ENCODE measurements at places on chromosomes 6 and 20. TPM values are rescaled to one million over a fixed set of nuclear protein-coding genes. Genes with fewer than 3 reads are reported as not detected.

- DNase-seq = no peak
These were observed 110.8 kb downstream of the ERMARD start for GRCh38 chr6:169862043-169862891.

GRCh38 chr6:90253631-90254030, 43.0 kb downstream of the BACH2 start:
- no peak for DNase-seq

Gene TRAPPC3L
- total RNA-seq = not detected

DNA sequence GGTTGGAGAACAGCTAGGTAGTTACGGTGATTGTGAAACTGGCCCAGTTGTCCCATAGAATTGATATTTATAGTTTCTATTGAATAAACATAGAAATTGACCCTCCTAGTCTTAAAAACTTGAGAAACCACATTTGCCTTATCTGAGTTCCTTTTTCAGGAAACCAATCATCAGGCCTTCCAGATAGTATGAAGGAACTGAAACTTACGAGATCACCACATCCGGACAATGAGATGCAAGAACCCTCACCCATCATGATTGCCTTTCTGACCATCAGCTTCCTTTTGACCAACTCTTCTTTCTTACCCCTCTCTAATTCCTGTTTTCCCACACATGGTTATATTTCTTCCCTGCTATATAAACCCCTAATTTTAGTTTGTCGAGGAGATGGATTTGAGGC, 21.8 kb downstream of the SLC35F1 start:
- no peak for DNase-seq

- no peak for DNase-seq
These were observed 69.1 kb downstream of the RNF217 start for GRCh38 chr6:125031385-125031784.

GRCh38 chr6:139905404-139906052, 531.1 kb upstream of the CITED2 start:
- no peak for DNase-seq

Gene PACSIN1
- total RNA-seq = 4.3 TPM

DNA sequence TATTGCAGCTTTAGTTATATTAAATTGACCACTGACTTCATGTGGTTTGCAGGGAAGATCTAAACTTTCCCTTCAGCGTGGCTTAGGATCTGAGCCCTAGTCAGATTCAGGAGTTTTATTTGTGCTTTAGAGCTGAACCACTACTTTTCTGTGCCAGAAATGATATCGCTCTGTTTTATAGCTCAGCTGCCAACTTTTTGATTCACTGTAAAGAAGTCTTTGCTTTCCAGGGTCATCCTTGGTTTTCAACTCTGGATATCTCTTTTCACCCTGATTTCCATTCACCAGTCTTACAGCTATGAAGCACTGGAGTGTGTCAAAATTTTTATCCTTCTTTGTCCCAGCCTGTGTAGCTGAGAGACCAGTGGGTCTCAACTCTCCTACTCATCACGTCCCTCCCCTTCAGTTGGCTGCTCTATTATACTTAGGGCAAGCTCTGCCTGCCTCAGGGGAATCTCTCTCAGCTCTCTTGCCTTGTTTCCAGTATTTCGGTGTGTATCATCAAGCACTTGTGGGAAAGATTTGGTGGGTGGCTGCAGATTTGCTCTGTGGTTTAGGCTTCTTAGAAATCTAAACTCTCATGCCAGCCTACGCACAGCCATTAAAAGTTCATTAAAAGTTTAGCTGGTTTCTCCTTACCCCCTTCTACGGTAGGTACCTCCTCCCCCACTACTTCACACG, 425.5 kb downstream of the TENT5A start:
- no peak for DNase-seq

Gene CDSN
- total RNA-seq = not detected

GRCh38 chr20:23267909-23268308, 82.7 kb upstream of the NXT1 start:
- DNase-seq = no peak

- DNase-seq = no peak
These were observed 7.9 kb downstream of the GNL1 start for GRCh38 chr6:30548375-30548774.

DNA sequence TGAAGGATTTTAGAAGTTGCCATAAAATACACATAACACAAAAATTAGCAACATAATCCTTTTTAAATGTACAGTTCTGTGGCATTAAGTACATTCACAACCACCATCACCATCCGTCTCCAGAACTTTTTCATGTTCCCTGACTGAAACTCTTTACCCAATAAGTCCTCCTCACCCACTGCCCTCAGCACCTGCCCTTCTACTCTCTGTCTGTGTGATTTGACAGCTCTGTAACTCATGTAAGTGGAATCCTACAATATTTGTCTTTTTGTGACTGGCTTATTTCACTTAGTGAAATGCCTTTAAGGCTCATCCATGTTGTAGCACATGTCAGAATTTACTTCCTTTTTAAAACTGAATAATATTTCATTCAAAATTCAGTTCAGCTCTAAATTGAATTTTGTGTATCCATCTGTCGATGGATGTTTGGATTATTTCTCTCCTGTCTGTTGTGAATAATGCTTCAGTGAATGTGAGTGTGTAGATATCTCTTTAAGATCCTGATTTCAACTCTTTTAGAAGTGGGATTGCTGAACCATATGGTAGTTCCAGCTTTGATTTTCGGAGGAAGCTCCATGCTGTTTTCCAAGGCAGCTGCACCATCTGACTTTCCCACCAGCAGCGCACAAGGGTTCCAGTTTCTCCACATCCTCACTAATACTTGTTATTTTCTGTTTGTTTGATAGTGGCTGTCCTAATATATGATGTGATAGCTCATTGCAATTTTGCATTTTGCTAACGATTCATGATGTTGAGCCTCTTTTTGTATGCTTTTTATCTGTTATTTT, 4.2 kb downstream of the ENTPD6 start:
- no peak for DNase-seq

DNA sequence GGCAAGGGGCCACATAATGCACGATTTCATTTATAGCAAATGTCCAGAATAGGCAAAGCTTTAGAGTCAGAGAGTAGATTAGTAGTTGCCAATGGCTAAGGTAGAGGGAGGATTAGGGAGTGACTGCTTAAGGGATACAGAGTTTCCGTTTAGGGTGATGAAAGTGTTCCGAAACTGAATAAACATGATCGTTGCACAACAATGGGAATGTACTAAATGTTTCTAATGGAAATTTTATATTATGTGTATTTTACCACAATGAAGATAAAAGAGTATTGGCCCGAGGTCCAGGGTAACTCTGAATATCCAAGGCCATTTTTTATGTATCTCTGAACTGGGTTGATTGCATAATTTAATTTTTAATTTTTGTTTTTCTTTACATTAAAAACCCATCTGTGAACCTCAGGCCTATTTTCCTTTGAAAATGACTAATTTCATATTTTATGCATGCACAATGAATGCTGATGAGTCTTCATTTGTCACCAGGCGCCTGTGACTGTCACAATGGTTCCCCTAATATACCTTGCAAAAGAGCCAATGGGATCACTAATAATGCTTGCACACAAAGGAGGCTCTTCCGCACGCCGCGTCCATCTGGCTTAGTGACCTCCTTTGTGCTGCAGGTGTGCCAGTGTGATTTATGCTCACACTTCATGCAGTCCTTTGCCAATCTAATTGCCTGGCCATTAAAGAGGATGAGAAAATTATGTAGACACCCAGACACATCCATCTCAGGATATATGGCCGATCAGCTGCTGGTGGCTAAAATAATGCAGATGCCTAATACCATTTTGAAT, 612.5 kb downstream of the CDH26 start:
- no peak for DNase-seq

DNA sequence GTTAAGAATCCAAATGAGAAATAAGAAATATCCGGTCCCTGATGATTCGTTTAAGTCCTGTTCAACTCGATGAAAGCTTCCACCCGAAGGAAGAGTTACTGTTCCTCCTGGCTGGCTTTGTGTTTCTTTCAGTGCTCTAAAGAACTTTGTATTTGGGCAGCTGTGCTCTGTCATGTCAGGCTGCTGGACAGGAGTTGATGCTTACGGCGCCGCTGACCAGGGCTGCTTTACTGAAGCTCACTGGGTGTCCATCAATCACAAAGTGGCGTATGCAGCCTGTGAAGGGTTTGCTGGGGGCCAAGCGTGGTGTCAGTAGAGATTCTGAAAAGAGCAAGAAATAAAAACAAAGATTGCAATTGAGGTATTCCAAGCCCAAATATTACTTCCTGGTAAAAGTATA, 21.9 kb downstream of the FAM229B start:
- no peak for DNase-seq

Gene CFAP206
- 6.5 TPM for total RNA-seq

DNA sequence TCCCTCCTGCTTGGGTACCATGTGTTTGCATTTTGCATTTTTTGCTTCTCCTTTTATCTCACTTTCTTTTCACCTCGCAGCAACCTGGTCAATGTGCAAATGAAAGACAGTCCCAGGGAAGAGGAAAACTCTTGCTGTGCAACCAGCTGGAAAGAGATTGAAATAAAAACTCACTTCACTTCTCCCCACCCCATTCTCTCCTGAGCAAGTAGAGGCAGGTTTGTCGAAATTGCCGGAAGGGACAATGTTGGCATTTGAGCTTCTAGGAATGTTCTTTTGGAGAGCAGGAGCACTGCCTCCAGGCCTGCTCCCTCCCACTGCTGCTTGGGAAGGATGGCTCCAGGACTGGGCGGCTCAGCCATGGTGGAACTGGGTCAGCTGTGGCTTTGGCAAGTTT, 30.6 kb downstream of the KCNG1 start:
- peak; percentile 40 for DNase-seq

DNA sequence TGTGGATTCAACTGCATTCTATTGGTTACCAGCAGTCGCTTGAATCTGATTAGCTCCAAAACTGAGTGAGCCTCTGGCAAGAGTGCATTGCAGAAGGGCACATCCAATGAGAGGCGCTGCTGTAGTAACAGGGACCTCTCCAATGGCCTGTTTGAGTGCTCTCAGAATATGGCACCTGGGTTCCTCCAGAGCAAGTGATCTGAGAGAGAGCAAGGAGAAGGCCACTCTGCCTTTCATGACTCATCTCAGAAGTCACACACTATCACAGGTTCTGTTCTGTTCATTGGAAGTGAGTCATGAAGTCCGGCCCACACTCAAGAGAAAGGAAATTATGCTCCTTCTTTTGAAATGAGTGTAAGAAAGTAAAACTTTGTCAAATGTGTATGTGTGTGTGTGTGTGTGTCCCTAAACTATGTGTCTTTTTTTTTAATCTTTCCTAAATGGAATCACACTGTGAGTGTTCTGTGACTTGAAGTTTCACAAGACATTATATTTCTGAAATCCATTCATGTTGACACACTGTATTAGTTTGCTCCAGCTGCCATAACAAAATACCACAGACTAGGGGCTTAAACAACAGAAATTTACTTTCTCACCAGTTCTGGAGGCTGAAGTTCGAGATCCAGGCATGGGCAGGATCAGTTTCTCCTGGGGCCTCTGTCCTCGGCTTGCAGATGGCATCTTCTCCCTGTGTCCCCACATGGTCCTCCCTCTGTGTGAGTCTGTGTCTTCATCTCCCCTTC, 138.3 kb upstream of the CDYL start:
- DNase-seq = no peak

Gene GRM4
- 28.3 TPM for total RNA-seq

DNA sequence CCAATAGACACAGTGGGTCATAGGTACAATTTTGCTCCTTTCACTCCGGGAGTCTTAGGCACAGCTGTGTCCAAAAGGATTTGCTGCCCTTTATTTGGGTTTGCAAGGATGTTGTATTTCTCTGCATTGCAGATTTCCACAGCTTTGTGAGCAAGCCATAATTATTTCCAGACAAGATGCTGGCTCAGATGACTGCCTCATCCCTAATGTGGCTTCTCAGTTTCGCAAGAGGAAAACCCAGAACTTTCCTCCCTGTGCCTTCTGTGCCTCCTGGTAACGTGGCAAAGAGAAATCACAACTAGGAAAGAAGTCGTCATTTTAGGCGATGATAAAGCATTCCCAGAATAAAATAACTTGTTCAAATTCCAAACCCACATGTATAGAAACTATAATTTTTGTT, 33.7 kb downstream of the FAM50B start:
- no peak for DNase-seq

DNA sequence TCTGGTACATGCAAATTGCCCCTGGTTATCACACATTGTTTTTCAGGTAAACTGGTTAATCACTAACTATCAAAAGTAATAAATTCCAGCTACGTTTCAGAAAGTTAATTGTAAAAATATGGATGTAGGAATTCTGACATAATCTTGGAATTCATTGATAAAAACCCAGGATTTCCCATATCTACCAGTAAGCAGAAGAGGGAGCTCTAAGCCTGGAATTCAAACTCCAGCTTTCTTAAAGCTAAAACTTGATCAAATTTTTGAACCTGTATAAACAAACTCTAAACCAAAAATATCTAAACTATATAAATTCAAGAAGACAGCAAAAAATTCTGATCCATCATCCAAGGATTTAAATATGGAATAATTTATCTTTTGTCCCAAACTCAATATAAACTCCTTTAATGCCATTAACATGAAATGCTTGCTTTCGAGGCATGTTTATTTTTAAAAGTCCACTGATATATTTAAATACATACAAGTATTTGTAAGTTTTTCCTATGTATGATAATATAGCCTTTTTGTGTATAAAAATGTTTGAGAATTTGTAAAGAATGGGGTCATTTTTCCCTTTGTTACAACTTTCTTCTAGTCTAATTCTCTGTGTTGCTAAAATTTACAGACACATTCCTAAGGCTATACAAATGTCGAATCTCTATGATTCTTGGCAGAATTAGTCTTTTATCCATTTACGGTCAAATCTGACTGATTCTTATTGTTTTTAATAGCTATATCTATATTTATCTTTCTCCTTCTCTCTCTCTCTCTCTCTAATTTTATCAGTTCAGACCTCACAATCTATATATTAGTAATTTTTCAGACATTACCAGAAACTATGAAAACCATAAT, 91.4 kb upstream of the RNF217 start:
- DNase-seq = peak; percentile 23

Gene PCSK2
- 24.1 TPM for total RNA-seq

DNA sequence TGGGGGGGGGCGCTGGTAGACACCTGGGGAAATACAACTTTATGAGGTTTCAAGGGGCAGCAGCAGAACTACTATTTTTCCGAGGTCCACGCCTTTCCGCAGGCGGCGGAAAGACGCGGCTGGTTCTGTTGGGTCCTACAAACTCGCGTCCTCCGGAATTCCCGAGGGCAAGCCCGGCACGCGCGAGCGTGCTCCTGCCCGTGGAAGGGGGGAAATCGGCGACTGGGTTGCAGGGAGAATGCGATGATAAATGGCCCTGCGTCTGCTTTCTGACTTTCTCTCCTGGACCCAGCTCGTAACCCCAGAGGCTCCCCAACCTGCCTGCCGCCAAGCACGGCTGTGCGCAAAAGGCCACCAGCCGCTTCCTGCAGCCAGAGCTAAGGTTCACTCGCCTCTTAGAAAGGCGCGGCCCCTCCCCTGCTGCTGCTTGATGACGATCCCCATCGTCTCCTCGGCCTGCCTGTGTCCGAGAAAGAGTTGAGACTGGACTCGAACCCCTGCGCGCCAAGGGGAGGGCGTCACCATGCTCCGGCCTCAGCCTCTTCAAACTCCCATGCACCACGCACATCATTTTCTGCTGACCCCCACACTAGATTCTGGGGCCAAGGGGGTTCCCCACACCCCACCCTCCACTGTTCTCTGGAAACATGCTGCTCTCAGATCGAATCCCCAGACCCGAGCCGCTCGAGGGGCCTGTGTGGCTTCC, 6.7 kb downstream of the FOXA2 start:
- no peak for DNase-seq

All from cerebellum (tissue), 4 donors.